Small intestine (tissue), 16 donors: ENCODE measurements at places on chromosomes 13 and 19.

DNA sequence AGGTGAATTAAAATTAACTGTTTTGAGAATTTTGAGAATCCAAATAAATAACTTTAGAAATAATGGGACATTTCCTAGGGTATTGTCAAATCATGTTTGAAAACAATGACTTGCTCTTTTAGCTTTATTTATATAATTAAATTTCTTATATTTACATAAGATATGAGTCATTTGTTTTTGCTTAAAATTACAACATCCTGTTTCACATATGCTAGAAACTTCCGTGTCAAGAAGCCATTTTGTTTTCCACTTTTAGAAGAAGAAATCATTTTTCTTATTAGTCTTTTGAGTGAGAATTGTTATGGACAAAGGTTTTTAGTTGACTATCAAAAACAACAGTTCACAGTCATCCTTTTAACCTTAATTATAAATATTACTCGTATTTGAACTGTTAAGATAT, 48.2 kb downstream of the DPY19L3 start:
- DNase-seq, result no peak

DNA sequence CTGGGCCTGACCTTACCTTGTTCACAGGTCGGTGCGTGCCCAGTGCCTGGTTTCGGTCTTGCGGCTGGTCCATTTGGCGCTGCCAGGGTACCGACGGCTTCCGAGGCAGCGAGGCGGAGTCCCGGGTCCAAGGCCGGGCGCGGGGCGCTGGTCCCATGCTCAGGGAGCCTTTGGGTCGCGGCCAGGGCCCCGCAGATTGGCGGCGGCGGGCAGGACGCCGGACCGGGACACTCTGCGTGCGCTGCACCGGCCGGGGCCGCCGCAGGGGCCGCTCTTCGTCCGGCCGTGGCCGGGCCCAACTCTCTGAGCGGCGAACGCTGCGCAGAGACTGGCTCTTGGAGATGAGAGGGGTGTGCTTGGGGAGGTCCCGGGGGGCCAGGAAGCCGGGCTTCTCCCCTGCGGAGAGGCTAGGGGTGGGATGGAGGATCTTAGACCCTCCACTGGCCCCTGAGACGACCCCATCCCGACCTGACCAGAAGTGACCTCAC, 3.4 kb upstream of the WIZ start:
- no peak for DNase-seq

DNA sequence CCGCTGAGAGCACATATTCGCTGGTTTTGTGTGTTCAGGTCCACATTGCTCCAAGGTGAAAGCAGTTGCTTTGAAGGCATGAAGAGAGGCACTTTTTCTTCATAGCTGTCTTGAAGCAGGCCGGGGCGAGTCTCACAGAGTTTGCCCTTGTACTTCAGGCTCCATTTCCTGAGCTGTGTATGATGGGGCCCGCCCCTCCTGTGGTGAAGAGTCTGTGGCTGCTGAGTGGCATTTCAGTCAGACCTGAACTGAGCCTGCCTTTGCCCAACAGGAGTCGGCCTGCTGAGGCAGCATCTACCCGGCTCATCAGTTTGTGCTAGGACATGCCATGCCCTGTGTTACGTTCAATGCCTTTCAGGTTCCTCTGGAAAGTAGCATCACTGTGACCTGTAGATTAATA, 44.4 kb upstream of the C1QTNF9 start:
- DNase-seq, result peak; percentile 58

GRCh38 chr19:41895745-41896580, 13.0 kb downstream of the ARHGEF1 start:
- DNase-seq, result no peak

GRCh38 chr19:33441277-33441699, 67.8 kb downstream of the CEBPG start:
- peak; percentile 8 for DNase-seq

DNA sequence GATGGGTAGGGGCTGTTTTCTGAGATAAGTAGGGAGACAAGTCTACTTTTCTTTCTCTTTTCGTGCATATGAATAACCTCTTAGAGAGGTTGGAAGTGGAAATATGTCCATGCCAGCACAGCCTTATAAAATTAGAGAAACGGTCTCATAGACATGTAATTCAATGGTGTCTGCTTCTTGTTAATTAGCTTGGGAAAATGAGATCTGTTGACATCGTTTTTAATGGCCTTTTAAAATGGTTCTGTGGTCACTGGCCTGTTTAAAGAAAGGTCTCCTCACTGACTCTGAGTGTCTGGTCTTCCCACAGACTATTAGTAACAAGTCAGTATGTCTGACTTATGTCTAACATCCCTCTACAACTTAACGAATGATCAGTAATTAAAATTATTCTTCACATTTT, 487.1 kb downstream of the SLITRK6 start:
- no peak for DNase-seq

DNA sequence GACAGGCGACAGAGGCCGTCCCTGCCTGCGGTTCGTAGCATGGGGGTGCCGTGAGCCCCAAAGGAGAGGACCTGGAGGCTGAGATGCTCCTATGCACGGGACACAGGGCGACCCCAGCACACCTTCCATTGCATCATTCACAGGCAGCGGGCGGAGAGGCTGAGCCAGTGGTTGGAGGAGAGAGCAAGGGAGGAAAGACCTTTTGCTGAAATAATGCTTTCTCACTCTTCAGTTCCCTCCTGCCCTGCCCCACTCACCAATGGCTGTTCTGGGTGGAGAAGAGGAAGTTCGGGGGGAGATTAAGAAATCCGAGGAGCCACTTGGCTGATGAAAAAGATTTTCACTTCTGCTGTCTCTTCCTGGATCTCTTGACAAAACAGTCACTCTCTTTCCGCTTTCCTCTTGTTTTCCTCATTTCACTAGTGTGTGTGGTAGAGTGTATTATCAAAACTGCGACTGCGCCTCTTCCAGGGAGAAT, at the start of gene NLRP12:
Gene NLRP12 (minus strand): TSS at position 181 of the 478 bp plus-strand sequence. CDS start 140 bp downstream, at position 41.
- DNase-seq, result no peak

- DNase-seq, result peak; percentile 81
Observed at GRCh38 chr19:1028062-1028926, 1.9 kb downstream of the CNN2 start.
